CD14-positive monocyte (primary cell): ENCODE measurements at places on chromosomes 2 and 18. TPM values are rescaled to one million over a fixed set of nuclear protein-coding genes. Genes with fewer than 3 reads are reported as not detected.

- no peaks in the 10 kb centered on the region for H3K27me3 ChIP-seq
- H3K4me1 ChIP-seq = peaks cover 53% of the 10 kb centered on the region
- peak overlapping the region; percentile 63 for H3K4me3 ChIP-seq
- H3K36me3 ChIP-seq = no peaks in the 10 kb centered on the region
- peak overlapping the region; percentile 87 for H3K27ac ChIP-seq
These were observed 72.0 kb upstream of the ZCCHC2 start for GRCh38 chr18:62450546-62451410.

DNA sequence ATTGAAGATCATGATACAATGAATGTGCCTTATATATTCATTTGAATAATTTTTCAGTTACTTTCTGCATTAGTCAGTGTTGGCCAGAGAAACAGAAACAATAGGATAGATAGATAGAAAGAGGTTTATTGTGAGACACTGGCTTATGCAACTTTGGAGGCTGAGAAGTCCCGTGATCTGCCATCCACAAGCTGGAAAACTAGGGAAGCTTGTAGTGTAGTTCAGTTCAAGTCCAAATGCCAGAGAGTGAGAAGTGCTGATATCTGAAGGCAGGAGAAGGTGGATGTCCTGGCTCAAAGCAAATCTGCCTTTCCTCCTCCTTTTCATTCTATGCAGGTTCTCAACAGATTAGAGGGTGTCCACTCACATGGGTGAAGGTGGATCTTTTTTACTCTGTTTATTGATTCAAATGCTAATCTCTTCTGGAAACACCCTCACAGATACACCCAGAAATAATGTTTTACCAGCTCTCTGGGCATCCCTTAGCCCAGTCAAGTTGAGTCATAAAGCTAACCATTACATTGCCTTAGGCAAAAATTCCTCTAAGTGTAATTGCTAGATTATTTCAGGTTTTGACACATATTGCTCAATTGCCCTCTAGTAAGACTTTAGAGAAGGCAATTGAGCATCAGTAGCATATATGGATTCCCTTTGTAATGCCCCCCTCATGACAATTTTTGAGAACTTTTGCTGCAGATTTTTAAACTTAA is 341.4 kb downstream of the LPIN1 start:
- no peak overlapping the region for H3K27ac ChIP-seq
- H3K4me3 ChIP-seq = no peak overlapping the region
- H3K36me3 ChIP-seq = no peaks in the 10 kb centered on the region
- no peaks in the 10 kb centered on the region for H3K4me1 ChIP-seq
- no peak for DNase-seq
- H3K27me3 ChIP-seq = no peaks in the 10 kb centered on the region

DNA sequence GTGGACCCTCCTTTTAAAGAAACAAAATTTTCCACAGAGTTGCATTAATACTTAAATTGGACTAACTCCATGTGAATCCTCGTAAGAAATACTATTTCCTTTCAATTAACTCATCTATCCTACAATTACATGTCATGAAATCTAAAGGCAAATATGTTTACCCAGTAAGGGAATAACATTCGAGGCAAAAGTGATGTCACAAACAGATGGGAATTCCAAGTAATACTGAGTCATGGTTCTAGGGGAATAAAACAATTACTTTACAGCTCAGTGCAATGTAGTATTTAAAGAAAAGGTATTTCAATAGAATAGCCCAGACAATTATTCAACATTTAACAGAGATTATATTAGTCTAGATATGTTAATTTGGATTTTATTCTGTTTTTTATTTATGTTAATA is 205.8 kb downstream of the ZNF385B start:
- H3K4me1 ChIP-seq = no peaks in the 10 kb centered on the region
- no peak for DNase-seq
- no peak overlapping the region for H3K4me3 ChIP-seq
- no peaks in the 10 kb centered on the region for H3K27me3 ChIP-seq
- no peaks in the 10 kb centered on the region for H3K36me3 ChIP-seq

DNA sequence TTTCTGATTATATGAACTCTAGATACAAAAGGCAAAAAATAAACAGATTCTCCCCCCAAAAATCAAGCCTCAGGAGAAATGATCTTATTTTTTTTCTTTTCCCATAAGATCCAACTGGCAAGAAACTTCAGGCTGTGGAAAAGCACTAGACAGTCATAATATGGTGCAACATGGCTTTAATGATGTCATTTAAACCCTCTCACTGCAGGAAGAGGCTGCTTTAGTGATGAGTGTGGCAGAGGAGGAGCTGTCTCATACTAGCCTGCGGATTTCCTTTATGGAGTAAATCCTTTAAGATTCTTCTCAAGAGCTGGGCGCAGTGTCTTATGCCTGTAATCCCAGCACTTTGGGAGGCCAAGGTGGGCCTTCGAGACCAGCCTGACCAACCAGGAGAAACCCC is 83.3 kb upstream of the CD28 start:
- no peak overlapping the region for H3K4me3 ChIP-seq
- no peaks in the 10 kb centered on the region for H3K27me3 ChIP-seq
- H3K36me3 ChIP-seq = no peaks in the 10 kb centered on the region

- no peak for DNase-seq
- no peak overlapping the region for H3K4me3 ChIP-seq
- no peak overlapping the region for H3K27ac ChIP-seq
- H3K27me3 ChIP-seq = no peaks in the 10 kb centered on the region
These were observed 286.4 kb downstream of the GALNT13 start for GRCh38 chr2:154158101-154158500.

CYS1 gene
- not detected in 2 replicates for polyA plus RNA-seq

IL1RN gene
- 71.1 and 89.9 TPM in 2 replicates for polyA plus RNA-seq

CCDC121 gene
- polyA plus RNA-seq = 0.34 and 0.61 TPM in 2 replicates
